Activated T-helper 1 cell treated with anti-CD3 and anti-CD28 coated beads, Interleukin-12 subunit alpha, Interleukin-12 subunit beta, Interleukin-2, Interleukin-4 antibody, amounts not matched to agents 30 ng/mL and 10 ng/mL and 1 ng/mL, durations not matched to agents 14 hours and 24 hours and 36 hours (primary cell): ENCODE measurements at places on chromosomes 6 and 20. TPM values are rescaled to one million over a fixed set of nuclear protein-coding genes. Genes with fewer than 3 reads are reported as not detected.

DNA sequence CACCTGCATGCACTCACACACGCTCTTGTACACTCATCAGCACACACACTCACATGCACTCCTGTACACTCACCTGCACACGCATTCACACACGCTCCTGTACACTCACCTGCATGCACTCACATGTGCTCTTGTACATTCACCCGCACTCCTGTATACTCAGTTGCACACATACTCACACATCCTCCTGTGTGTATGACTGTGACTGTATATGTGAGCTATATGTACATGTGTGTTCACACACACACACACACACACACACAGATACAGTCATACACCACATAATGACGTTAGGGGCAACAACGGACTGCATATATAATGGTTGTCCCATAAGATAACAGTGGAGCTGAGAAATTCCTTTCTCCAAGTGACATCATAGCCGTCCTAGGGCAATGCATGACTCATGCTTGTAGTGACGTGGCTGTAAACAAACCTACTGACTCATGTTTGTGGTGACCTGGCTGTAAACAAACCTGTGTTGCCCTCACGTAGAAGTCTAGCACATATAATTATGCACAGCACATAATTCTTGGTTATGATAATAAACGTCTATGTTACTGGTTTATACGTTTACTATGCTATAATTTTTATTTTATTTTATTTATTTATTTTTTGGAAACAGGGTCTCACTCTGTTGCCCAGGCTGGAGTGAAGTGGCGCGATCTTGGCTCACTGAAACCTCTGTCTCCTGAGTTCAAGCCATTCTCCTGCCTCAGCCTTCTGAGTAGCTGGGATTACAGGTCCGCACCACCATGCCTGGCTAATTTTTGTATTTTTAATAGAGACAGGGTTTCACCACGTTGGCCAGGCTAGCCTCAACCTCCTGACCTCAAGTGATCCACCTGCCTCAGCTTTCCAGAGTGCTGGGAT is 22.8 kb upstream of the TAF4 start:
- no peaks in the 10 kb centered on the region for H3K27me3 ChIP-seq
- no peaks in the 10 kb centered on the region for H3K4me1 ChIP-seq
- H3K27ac ChIP-seq, result no peak overlapping the region
- H3K4me3 ChIP-seq, result no peak overlapping the region

DNA sequence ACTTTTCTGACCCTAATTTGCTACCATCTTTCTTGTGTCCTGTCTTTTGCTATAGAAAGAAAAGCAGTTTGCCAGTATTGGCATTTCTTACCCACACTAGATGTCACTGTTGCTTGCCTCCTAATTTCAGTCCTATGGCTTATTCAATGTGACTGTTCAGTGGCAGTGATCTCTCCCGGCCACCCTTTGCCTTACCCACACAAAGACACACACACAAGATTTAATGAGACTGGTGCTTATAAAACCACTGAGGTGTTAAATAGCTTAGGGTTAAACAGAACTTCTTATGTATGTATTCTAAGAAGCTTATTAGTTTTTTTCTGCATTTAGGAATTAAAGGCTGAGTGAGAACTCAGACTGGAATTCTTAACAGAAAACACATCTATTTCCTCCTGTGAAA is 233.6 kb upstream of the ASCC3 start:
- no peak overlapping the region for H3K27ac ChIP-seq
- no peaks in the 10 kb centered on the region for H3K36me3 ChIP-seq
- H3K27me3 ChIP-seq, result no peaks in the 10 kb centered on the region
- no peaks in the 10 kb centered on the region for H3K4me1 ChIP-seq

DNA sequence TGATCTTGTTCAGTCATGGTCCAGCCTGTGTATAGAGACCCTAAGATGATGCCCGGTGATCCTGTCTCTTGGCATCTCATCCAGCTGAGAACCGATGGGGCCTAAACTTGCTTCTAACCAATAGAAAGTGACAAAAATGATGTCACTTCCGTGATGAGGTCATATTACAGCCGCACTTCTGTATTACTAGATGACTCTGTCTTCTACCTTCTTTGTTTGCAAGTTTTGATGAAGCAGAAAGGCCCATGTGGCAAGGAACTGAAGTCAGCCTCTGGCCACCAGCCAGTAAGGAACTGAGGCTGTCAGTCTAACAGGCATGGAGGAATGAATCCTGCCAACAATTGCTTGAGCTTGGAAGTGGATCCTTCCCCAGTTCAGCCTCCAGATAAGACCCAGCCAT is 32.8 kb upstream of the HLA-C start:
- no peak for DNase-seq
- H3K27ac ChIP-seq, result no peak overlapping the region
- H3K36me3 ChIP-seq, result no peaks in the 10 kb centered on the region
- no peaks in the 10 kb centered on the region for H3K4me1 ChIP-seq
- H3K27me3 ChIP-seq, result peaks cover 39% of the 10 kb centered on the region
- no peak overlapping the region for H3K4me3 ChIP-seq

DNA sequence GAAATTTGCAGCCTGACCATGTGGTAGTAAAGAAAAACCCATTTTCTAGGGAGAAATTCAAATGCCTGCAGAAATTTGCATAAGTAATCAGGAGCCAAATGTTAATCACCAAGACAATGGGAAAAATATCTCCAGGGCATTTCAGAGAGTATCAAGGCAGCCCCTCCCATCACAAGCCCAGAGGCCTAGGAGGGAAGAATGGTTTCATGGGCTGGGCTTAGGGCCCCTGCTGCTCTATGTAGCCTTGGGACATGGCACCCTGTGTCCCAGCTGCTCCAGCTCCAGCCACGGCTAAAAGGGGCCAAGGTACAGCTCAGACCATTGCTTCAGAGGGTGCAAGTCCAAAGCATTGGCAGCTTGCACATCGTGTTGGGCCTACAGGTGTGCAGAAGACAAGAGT is 117.2 kb upstream of the RALGAPA2 start:
- no peak overlapping the region for H3K27ac ChIP-seq
- H3K36me3 ChIP-seq, result no peaks in the 10 kb centered on the region

- H3K27ac ChIP-seq, result no peak overlapping the region
- H3K27me3 ChIP-seq, result no peaks in the 10 kb centered on the region
- DNase-seq, result no peak
- H3K4me1 ChIP-seq, result no peaks in the 10 kb centered on the region
- H3K4me3 ChIP-seq, result no peak overlapping the region
- H3K36me3 ChIP-seq, result no peaks in the 10 kb centered on the region
Measured at GRCh38 chr6:147023148-147023547, 181.1 kb upstream of the STXBP5 start.

DNA sequence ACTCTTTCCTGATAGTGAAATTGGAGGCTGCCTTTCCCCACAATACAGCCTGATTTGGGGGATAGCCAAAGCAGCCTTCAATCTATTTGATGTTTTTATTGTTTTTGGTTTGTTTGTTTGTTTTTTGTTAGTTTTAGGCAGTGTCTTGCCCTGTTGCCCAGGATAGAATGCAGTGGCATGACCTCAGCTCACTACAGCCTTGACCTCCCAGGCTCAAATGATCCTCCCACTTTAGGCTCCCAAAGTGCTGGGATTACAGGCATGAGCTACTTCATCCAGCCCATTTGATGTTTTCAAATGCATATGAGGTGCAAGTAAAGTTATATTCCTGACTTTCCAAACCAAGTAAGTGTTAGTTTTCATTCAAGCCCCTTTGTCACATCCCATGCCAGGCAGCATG is 41.3 kb upstream of the SEC63 start:
- DNase-seq, result no peak
- H3K36me3 ChIP-seq, result no peaks in the 10 kb centered on the region
- H3K27ac ChIP-seq, result no peak overlapping the region
- H3K4me3 ChIP-seq, result no peak overlapping the region

- DNase-seq, result no peak
- H3K4me1 ChIP-seq, result no peaks in the 10 kb centered on the region
- peaks cover 7% of the 10 kb centered on the region for H3K27me3 ChIP-seq
- no peaks in the 10 kb centered on the region for H3K36me3 ChIP-seq
- no peak overlapping the region for H3K4me3 ChIP-seq
Measured at GRCh38 chr6:34021554-34022190, 124.2 kb downstream of the GRM4 start.

Gene SYCP2
- total RNA-seq, result 4.8 and 5.1 TPM in 2 replicates

Gene SSTR4
- total RNA-seq, result not detected in 2 replicates

Gene LY6G6D
- not detected in 2 replicates for total RNA-seq

Gene MOG
- not detected in 2 replicates for total RNA-seq

Gene CCNC
- total RNA-seq, result 51.3 and 54.0 TPM in 2 replicates

Gene LHFPL5
- not detected in 2 replicates for total RNA-seq

Gene HLA-DQB1
- total RNA-seq, result 4.3 and 4.7 TPM in 2 replicates

Gene CHMP4B
- total RNA-seq, result 94.5 and 96.4 TPM in 2 replicates
